Activated T-cell treated with anti-CD3 and anti-CD28 coated beads, Interleukin-2, amount 50 U/mL, for 1 hour (primary cell): ENCODE measurements at places on chromosomes 1 and 21.

- peak; percentile 81 for DNase-seq
These were observed at the start of gene RUSC1 for GRCh38 chr1:155320661-155321617. Gene RUSC1, plus strand, starts transcription at chr1:155320894. Its CDS starts 880 bp downstream, at chr1:155321774.

DNA sequence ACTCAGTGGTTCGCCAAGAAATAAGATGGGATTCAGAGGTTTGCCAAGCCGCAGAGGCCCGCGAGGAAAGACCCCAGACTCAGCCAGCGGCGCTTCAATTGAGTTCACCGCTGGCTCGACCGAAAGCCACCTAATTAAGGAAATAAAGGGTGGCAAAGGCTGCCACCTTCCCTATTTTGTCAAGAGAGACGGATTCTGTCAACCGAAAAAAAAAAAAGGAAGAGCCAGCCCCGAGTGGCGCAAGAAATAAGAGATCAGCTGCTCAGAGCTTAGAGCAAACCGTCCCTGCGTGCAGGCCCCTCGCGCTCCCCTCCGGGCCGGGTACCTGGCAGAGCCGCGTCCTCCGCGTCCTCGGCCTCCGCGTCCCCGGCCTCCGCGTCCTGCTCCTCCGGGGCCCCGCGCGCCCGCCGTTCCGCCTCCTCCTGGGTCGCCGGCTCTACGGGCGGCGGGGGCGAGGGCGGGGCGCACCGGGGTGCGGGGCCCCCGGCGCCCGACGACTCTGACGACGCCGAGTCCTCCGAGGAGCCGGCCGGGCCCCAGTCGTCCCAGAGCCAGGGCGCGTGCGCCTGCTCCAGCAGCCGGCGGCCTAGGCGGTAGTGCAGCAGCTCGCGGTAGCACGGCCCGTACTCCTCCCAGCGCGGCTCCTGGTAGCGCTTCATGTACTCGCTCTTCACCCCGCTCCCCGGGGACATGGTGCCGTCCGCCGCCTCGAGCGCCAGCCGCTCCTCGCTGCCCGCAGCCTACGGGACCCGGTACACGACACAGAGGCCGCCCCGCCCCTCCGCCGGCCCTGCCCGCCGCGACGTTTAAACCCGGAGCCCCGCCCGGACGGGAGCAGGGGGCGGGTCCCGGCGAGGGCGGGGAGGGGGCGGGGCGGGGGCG lies 832 bp downstream of the CCSAP start:
- peak; percentile 89 for DNase-seq

DNA sequence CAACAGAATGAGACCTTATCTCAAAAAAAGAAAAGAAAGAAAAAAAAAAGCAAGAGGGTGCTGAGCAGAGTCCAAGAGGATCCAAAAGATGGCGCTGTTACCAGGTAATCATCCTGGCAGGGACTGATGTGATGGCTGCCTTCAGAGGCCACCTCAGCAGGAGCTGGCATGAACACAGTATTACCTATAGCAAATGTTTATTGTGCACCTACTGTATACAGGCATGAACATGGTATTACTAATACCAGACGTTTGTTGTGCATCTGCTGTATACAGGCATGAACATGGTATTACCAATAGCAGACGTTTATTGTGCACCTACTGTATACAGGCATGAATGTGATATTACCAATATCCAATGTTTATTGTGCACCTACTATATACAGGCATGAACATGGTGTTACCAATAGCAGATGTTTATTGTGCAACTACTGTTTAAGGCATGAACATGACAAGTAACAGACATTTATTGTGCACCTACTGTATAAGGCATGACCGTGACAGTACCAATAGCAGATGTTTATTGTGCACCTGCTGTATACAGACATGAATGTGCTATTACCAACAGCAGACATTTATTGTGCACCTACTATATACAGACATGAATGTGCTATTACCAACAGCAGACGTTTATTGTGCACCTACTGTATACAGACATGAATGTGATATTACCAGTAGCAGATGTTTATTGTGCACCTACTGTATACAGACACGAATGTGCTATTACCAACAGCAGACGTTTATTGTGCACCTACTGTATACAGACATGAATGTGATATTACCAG lies 115.1 kb upstream of the TMEM51 start:
- no peak for DNase-seq

GRCh38 chr1:3516911-3517675 lies 62.6 kb downstream of the ARHGEF16 start:
- DNase-seq = no peak

GRCh38 chr1:3653286-3653618 lies 936 bp downstream of the TP73 start:
- no peak for DNase-seq
